HS-27A (cell line): ENCODE measurements at places on chromosomes 6 and 20.

DNA sequence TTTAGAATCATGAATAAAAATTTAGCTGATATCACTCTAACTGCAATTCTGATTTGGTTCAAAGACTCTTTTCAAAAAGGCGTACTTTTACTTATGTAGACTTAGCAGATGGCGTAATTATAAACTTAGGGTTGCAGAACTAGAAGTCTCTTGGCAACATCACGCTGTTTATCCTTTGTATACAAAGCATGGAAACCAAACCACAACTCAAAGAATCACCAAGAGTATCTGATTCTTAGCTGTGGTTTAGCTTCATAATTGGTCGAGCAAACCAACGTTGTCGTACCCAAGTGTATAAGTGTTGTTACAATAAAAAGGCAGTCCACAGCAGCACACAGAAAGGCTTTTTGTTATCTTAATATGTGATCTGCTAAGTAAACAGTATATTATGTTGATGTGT, 18.2 kb downstream of the STMND1 start:
- no peak for DNase-seq

GRCh38 chr6:124870611-124871459, 91.4 kb upstream of the RNF217 start:
- no peak for DNase-seq

GRCh38 chr6:89351671-89352277, 748 bp downstream of the UBE2J1 start:
- DNase-seq: no peak

GRCh38 chr6:45727228-45727627, 288.4 kb downstream of the CLIC5 start:
- DNase-seq: no peak

- no peak for DNase-seq
Measured at GRCh38 chr20:50636601-50637540, 54.5 kb downstream of the RIPOR3 start.

DNA sequence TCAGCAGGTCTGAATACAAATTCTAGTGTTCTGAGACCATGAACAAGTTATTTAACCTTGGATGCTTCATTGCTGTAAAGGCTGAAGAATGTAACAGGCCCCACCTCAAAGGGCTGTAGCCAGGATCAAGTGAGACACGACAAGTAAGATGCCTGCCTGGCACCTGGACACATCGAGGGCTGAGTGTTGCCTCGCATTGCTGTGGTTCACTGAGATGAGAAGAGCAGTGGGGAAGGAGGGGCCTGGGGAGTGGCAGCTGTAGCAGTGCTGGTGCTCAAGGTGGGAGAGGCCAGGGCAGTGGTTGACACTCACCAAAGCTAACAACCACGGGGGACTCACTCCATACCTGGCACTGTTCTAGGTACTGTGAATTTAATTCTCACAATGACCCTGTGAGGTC, 187.8 kb downstream of the KIF16B start:
- no peak for DNase-seq

DNA sequence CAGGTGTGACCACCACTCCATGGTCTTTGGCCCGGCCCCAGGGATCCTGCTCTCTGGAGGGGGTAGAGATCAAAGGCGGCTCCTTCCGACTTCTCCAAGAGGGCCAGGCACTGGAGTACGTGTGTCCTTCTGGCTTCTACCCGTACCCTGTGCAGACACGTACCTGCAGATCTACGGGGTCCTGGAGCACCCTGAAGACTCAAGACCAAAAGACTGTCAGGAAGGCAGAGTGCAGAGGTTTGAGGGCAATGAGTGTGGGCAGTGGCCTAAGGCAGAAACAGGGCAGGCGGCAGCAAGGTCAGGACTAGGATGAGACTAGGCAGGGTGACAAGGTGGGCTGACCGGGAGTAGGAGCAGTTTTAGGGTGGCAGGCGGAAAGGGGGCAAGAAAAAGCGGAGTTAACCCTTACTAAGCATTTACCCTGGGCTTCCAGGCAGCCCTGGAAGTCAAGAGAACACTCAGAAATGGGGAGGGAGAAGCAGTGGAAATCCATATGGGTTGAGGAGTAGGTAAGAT, 533 bp downstream of the CFB start:
- no peak for DNase-seq

DNA sequence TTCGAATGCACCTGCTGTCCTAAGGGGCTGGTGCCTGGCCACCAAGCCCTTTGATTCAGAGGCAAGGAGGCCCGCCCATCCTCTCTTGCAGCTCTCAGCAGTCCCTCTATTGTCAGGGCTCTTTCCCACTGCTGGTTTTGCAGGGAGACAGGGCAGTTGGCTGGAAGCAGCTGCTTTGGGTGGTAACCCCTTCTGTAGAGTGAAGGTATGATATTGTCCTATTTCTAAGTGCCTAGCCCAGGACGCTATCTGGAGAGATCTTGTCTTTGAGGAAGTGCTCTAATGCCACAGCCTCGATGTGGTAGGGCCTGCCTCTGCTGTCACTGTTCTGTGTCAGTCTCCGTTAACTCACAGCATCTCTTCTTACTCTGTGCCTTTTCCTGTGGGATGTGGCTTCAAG, 5.6 kb downstream of the PLCG1 start:
- DNase-seq: no peak

- no peak for DNase-seq
Measured at GRCh38 chr20:50229156-50229607, 38.6 kb downstream of the CEBPB start.

- no peak for DNase-seq
Measured at GRCh38 chr6:130306377-130306776, 59.4 kb upstream of the TMEM200A start.

DNA sequence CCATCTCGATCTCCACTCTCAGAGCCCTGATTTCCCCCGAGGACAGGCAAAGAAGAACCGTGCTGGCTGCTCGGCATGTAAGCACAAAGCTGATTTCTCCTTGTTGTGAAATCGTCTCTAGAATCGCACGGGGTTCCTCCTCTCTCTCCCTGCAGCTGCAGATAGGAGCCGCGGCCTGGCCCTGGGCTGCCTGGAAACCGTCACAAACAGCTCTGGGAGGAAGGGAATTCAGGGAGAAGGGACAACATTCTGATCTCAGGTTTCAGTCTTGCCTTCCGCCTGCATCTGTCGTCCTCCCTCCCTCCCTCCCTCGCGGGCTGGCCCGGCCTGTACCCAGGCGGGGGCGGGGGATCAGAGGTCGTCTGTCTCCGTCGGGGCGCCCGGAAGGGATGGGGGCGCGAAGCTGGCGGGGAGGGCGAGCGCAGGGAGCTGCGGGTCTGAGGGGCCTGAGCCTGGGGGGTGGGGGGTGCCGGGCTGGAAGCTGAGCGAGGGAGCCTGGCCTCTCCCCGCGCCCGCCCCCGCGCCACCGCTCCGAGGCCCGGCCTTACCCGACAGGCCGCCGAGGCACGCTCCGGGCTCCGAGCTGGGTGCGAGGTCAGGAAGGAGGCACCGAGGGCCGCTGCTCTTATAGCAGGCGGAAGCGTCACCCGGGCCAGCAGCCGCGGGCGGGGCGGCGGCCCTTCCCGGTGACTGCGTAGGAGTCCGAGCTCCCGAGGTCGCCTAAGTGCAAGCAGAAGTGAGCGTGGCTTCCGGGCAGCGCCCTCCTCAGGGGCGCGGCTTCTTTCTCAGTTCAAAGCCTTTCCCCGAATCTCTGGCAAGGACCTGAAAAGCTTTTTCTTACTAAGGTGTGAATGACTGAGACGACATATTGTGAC, at the start of gene SERPINB1:
SERPINB1 (minus strand) TSS at position 600 of the 875 bp plus-strand sequence. CDS start 1,277 bp downstream, outside the sequence.
- peak; percentile 39 for DNase-seq

- no peak for DNase-seq
Measured at GRCh38 chr6:90229331-90230010, 67.2 kb downstream of the BACH2 start.

- DNase-seq: no peak
Measured at GRCh38 chr6:82555801-82556200, 192.2 kb downstream of the TPBG start.

GRCh38 chr6:16728513-16729182, 32.6 kb downstream of the ATXN1 start:
- no peak for DNase-seq
